Prostate gland (tissue), 2 donors: ENCODE measurements at places on chromosomes 7 and 10. TPM values are rescaled to one million over a fixed set of nuclear protein-coding genes. Genes with fewer than 3 reads are reported as not detected.

PLAC9 gene
- total RNA-seq = 8.9 TPM

MMD2 gene
- total RNA-seq = not detected

FEZF1 gene
- 2.6 TPM for total RNA-seq

TFAM gene
- 24.4 TPM for total RNA-seq

SOSTDC1 gene
- total RNA-seq = 2.3 TPM

DNA sequence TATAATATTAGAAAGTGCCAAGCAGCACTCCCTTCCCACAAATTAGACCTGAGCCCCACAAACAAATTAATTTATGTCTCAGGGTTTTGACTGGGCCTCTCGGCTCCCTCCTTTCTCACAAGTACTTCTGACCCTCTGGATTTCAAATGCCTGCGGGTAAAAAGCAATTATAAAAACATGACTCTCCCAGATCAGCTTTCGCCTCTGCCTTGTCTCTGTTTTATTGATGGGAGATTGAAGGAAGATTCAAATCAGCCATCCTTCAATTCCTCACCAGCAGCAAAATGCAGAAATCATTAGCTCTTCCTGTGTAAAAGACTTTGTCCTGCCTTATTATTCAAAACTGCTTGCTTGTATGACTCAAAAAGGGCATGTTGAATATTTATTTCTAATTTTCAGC, 453.7 kb upstream of the MKI67 start:
- H3K27me3 ChIP-seq = no peaks in the 10 kb centered on the region
- H3K4me1 ChIP-seq = no peaks in the 10 kb centered on the region
- DNase-seq = no peak
- H3K27ac ChIP-seq = no peak overlapping the region
- H3K4me3 ChIP-seq = no peak overlapping the region

DNA sequence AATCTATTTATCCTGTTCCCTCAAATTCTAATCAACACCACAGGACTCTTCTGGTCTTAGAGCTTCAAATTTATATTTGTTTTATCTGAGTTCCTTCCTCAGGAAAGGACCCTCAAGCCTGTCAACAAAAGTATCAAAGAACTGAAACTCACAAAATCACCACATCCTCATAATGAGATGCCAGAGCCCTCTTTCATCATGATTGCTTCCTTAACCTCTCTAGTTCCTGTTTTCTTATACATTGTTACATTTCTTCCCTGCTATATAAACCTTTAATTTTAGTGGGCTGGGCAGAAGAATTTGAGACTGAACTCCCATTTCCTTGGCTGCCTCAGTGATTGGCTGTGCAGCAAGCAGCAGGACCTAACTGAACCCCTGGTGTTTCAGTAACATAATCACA, 189.7 kb downstream of the ZNF248 start:
- H3K27ac ChIP-seq = no peak overlapping the region
- no peak for DNase-seq
- H3K4me1 ChIP-seq = no peaks in the 10 kb centered on the region
- H3K4me3 ChIP-seq = no peak overlapping the region
- no peaks in the 10 kb centered on the region for H3K36me3 ChIP-seq

DNA sequence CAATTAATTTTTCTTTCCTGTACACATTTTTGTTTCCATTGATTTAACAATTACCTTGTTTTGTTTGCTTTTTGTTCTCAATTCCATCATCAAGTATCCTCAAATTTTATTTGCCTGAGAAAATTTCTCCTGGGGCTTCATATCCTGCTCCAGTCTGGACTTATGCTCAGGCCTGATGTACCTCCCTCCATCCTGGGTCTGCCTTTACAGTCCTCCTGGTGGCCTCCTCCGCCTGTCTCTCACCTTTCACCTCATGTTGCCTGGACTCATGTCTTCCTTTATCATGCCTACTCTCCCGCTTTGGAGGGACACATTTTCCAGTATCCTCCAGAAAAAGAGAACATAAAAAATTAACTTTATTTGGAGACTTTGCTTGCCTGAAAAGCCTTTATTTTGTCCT, 12.1 kb upstream of the TAS2R60 start:
- H3K4me3 ChIP-seq = no peak overlapping the region
- no peak for DNase-seq
- H3K4me1 ChIP-seq = no peaks in the 10 kb centered on the region

GRCh38 chr7:7681191-7681935, 37.0 kb downstream of the RPA3 start:
- no peaks in the 10 kb centered on the region for H3K27me3 ChIP-seq
- peak overlapping the region; percentile 64 for H3K27ac ChIP-seq
- no peak overlapping the region for H3K4me3 ChIP-seq
- DNase-seq = peak; percentile 79
- no peaks in the 10 kb centered on the region for H3K36me3 ChIP-seq

GRCh38 chr7:144622745-144623144, 213.1 kb downstream of the TPK1 start:
- no peaks in the 10 kb centered on the region for H3K27me3 ChIP-seq
- H3K27ac ChIP-seq = no peak overlapping the region
- H3K4me3 ChIP-seq = no peak overlapping the region
- H3K36me3 ChIP-seq = no peaks in the 10 kb centered on the region
- no peaks in the 10 kb centered on the region for H3K4me1 ChIP-seq
- no peak for DNase-seq

GRCh38 chr7:100914208-100914878, 18.7 kb upstream of the ACHE start:
- H3K27me3 ChIP-seq = no peaks in the 10 kb centered on the region
- no peaks in the 10 kb centered on the region for H3K4me1 ChIP-seq
- no peak for DNase-seq
- no peaks in the 10 kb centered on the region for H3K36me3 ChIP-seq
- H3K27ac ChIP-seq = no peak overlapping the region

GRCh38 chr10:47301833-47302232, 1.8 kb downstream of the GDF10 start:
- no peaks in the 10 kb centered on the region for H3K4me1 ChIP-seq
- no peaks in the 10 kb centered on the region for H3K36me3 ChIP-seq
- H3K27ac ChIP-seq = no peak overlapping the region
- DNase-seq = no peak
- no peak overlapping the region for H3K4me3 ChIP-seq
- peaks cover 3% of the 10 kb centered on the region for H3K27me3 ChIP-seq

DNA sequence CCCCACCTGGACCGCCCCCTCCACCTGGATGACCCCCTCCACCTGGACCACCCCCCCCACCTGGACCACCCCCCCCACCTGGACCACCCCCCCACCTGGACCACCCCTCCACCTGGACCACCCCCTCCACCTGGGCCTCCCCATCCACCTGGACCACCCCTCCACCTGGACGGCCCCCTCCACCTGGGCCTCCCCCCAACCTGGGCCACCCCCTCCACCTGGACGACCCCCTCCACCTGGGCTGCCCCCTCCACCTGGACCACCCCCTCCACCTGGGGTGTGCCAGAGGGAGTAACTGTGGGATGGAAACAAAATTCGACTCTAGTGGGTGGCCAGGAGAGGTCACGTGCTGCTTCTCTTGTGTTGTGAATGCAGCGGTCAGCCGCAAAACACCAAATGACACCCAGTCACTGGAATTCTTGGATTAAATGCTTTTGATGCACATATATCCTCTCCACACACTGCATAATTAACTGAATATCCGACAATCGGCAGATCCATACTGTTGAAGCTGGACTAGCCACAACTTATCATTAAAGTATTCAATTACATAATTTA, 316.7 kb downstream of the PTPRN2 start:
- H3K4me3 ChIP-seq = no peak overlapping the region
- no peaks in the 10 kb centered on the region for H3K27me3 ChIP-seq
- H3K27ac ChIP-seq = no peak overlapping the region
- no peaks in the 10 kb centered on the region for H3K36me3 ChIP-seq
- no peaks in the 10 kb centered on the region for H3K4me1 ChIP-seq

DNA sequence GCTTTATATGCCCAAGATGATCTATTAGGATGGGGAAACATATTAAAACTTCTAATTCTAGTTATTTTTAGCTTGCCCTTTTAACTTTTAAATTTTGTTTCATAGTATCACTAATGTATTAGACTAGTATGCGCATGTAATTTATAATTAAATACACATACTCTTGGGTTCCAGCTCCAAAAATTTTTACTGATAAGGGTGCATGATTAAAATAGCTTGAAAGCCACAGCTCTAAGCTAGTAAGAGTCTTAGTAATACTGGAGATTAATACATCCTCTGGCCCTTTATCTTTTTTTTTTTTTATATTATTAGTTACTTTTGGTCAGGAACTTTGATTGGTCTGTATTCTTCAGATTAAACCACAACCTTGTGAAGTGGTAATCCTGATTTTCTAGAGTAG, 53.6 kb downstream of the ATXN7L1 start:
- no peak overlapping the region for H3K27ac ChIP-seq
- no peaks in the 10 kb centered on the region for H3K4me1 ChIP-seq
- H3K36me3 ChIP-seq = no peaks in the 10 kb centered on the region
- DNase-seq = no peak

GRCh38 chr7:83036721-83037380, 125.8 kb downstream of the PCLO start:
- no peaks in the 10 kb centered on the region for H3K36me3 ChIP-seq
- no peaks in the 10 kb centered on the region for H3K27me3 ChIP-seq
- H3K4me3 ChIP-seq = no peak overlapping the region
- no peak for DNase-seq
- no peaks in the 10 kb centered on the region for H3K4me1 ChIP-seq
- no peak overlapping the region for H3K27ac ChIP-seq
